ENCODE measurements at places on chromosomes 5 and 9.

- DNase-seq = no peak
Measured at GRCh38 chr5:82018462-82018861, 46.6 kb downstream of the ATG10 start.

DNA sequence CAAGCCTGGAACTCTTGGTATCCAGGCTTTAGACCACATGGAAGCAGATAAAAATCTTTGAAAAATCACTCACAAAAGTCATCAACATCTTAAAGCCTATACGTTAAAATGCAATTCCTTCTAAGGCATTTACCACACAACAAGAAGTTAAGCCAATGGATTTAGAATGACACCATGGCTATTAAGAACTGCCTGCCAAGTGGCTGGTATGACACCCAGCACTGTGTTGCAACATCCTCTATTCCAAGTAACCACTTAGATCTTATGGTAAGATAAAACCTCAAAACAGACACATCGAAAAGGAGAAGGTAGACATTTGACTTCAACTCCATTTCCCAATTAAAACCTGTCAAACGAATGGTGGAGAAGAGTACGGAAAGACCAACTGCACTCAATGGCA is 344.2 kb upstream of the SLC30A5 start:
- DNase-seq = no peak

DNA sequence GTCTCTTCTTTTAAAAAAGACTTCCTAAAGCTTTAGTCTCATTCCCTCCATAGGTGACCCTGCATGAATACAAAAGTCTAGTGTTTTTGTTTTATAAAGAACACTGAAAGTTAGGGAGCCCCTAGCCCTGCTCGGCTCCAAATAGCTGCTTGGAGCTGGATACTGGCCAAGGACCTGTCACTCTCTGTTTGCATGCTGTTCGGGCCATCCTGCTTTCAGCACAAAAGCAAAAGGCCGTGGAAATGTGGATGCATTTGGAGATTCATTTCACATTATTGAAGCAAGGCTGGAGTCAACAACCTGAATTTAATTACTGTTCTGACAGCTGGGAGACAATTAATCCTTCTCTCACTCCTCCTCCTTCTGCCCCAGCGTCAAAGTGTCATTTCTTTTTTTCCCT is 151.7 kb upstream of the NMUR2 start:
- no peak for DNase-seq

DNA sequence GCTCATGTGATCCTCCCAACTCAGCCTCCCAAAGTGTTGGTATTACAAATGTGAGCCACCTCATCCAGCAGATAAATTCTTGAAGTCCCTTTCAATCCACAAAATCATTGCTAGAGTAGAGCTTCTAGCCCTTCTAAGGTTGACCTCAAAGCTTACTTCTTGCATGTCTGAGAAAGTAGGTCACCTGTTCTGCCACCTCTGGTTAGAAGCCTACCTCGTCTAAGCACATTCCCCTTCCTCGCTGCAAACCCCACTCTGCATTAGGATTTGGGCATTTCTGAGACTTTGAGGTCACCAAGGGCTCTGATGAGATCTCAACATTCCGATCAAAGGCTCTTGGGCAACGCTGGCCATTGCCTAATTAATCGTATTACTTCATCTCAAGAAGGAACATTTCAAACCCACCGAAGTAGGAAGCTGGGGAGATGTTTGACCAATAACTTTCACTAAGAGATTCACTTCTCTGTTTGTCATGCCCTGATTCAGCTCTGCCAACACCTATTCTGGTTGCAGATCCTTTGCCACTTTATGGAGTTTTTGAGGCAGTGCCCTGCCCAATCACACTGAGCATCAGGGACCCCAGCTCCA is 8.6 kb downstream of the ADAM19 start:
- DNase-seq = no peak

DNA sequence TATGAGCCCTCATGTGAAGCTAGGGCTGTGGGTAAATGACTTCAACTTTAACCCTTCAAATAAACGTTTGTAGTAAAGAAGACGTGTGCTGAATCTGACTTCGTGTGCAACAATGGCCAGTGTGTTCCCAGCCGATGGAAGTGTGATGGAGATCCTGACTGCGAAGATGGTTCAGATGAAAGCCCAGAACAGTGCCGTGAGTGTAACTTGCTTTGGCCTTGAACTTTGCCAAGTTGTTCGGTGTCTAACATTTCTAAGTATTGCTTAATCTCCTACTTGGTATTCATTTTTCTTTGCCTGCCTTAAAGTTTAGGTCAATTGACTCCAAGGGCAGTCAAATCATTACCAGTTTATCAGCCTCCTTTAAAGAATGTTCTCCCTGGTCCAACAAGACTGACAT is 18.2 kb downstream of the VLDLR start:
- DNase-seq = no peak

GRCh38 chr5:96031811-96032261 is 70.2 kb upstream of the ELL2 start:
- DNase-seq = no peak

DNA sequence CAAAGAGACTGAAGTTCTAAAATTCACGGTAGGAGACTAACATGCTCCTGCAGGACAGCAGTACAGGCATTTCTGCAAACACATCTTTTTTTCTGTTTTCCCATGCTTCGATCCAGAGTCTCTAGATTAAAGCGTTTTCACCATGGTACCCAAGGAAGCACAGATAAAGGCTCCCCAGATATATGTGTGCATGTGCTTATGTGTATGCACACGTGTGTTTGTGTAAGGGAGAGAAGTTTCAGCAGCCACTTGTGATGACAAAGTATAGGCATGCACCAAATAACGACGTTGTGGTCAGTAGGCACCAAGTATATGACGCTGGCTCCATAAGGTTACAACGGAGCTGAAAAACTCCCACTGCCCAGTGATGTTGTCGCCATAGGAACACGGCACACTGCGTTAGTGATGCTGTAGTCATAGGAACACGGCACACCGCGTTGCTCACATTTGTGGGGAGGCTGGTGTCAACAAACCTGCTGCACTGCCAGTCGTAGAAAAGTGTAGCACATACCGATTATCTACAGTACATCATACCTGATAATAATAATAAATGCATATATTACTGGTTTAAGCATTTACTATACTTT is 21.7 kb downstream of the MED10 start:
- DNase-seq = no peak

- DNase-seq = no peak
Measured at GRCh38 chr9:107447834-107448233, 41.7 kb downstream of the KLF4 start.

DNA sequence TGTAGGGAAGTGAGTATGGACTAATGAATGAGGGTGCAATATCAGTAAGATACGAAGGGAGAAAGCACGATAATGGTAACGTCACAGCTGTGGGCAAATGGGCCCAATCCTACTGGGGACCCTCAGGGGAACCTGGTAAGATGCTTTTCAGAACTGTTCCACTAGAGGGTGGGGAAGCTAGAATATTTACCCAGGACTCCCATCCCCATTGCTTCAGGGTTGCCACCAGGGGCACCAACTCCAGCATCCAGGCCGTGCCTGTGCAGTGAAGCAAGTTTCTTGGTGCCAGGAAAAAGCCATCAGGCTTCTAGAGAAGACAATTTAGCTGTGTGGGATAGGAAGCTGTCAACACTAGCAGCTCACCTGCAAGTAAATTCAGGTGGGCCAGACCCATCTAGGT is 409.3 kb downstream of the AGTPBP1 start:
- DNase-seq = no peak

DNA sequence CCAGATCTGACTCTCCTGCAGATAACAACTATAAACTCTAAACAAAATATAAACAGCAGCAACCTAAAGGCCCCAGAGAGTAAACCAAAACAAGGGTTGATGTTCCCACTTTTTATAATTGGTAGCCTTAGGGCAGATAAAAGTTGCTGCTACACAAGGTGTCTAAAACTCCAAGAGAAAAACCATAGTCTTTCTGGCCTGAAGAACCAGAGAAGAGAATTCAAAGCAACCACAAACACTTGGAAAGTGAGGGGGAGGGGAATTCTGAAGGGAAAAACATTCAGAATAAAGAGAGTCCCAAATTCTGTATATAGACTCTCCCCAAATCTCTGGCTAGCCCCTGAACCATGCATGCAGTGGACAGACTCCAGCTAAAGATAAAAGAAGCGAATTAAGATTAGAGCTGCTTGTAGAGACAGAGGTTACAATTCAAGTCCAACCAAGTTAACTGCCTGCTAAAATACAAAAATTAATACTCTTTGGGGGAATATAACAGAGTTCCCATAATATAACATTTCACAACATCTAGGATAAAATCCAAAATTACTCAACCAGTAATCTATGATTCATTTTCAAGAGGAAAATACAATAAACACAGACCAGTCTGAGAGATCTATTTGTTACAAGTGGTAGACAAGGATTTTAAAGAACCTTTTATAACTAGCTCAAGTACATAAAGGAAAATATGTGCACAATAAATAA is 37.5 kb upstream of the RGMB start:
- DNase-seq = no peak

- no peak for DNase-seq
Measured at GRCh38 chr5:79202076-79202475, 33.9 kb upstream of the JMY start.

DNA sequence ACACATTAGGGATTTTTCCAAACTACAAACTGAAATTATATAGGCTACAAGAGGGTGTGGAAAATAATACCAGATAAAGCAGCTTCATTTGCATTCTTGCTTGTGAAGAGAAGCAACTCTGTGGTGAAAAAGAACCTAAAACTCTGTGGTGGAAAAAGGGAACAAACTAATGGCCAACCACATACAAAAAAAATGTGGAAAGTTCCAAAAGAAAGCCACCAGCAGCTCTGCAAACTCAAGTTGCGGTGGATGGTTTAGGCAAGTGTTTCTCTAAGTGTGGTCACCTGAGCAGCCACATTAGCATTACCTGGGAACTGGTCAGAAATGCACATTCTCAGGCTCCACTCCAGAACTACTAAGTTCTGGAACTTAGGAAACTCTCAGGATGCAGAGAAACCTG is 586.4 kb downstream of the ACTL7B start:
- DNase-seq = no peak

DNA sequence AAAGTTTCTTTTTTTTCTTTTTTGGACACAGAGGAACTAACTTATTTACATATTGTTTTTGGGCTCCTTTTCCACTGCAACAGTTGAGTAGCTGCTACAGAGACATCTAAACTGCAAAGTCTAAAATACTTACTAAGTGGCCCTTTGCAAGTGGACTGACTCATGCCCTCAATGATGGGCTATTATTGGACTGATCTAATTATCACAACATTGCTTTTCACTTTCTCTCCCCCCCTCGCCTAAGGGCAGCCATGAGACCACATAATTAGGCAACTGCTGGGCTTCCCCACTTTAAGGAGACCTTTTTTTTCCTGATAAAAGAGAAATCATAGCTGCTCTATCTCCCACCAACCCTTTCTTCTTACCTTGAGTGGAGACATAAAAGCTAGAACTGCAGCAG is 47.0 kb downstream of the PLK2 start:
- DNase-seq = no peak

- no peak for DNase-seq
Measured at GRCh38 chr5:68711293-68712200, 382.3 kb upstream of the SLC30A5 start.

DNA sequence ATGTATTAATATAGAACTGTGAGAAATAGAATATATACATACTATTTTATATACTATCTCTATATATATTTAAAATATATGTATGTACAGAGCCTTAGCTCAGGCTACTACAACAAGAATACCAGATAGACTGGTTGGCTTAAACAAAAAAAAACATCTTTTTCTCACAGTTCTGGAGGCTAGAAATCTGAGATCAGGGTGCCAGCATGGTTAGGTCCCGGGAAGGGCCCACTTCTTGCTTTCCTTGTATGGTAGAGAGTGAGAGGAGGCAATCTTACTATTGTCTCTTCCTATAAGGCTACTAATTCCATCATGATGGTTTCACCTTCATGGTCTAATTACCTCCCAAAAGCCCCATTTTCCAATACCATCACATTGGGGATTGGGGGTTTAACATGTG is 613.0 kb downstream of the ZNF608 start:
- DNase-seq = no peak

- DNase-seq = no peak
Measured at GRCh38 chr5:98454407-98454806, 319.1 kb upstream of the RGMB start.

GRCh38 chr5:173454736-173455598 is 126.8 kb upstream of the STC2 start:
- DNase-seq = no peak

DNA sequence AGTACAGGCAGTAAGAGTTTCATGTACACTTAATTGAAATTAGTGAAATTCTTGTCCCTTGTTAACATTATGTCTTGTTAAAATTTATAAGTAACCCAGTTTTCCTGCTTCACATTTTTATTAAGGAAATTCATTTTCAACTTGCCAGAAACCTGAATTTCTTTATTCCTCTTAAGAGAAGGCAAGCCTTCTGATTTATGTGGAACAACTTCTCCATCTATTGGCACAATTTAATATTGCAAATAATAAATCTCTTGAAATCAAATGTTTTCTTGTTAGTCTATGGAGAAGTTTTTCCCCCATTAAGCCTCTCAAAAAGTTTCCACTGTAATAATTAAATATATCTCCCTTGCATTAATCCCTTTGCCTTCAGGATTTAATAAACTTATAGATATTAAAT is 33.8 kb upstream of the ACO1 start:
- no peak for DNase-seq

- no peak for DNase-seq
Measured at GRCh38 chr5:54443270-54443669, 12.2 kb upstream of the HSPB3 start.

Measured in stimulated activated CD8-positive, alpha-beta memory T cell treated with anti-CD3 and anti-CD28 coated beads, Interleukin-4, amount 100 ng/mL, for 1 hour (primary cell).